Activated gamma-delta T cell treated with Interleukin-2 at 50 U/mL for 16 hours (primary cell): ENCODE measurements at places on chromosomes 16 and 17.
A peak's percentile ranks its signal among the peaks of the same experiment; 100 is the strongest.

DNA sequence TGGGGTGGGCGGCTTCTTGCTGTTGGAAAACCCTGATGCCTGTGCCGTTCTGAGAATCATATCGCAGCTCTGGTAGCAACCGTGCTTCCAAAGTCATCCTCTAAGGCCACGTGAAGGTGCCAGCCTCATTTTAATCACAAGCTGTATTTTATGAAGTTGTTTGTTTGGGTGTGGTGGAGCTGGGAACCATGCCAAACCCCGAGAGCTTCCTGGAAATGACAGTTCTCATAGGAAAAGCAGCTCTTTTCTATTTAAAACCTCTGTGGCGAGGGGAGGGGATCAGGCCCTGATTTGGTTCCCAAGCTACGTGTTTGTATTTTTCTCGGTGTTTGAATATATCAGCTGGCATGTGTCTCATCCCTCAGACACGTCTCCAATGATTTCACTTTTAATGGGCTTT is 21.7 kb downstream of the KNOP1 start:
- DNase-seq = peak; percentile 51

- no peak for DNase-seq
Observed at GRCh38 chr16:18803569-18804462, 2.5 kb upstream of the ARL6IP1 start.

DNA sequence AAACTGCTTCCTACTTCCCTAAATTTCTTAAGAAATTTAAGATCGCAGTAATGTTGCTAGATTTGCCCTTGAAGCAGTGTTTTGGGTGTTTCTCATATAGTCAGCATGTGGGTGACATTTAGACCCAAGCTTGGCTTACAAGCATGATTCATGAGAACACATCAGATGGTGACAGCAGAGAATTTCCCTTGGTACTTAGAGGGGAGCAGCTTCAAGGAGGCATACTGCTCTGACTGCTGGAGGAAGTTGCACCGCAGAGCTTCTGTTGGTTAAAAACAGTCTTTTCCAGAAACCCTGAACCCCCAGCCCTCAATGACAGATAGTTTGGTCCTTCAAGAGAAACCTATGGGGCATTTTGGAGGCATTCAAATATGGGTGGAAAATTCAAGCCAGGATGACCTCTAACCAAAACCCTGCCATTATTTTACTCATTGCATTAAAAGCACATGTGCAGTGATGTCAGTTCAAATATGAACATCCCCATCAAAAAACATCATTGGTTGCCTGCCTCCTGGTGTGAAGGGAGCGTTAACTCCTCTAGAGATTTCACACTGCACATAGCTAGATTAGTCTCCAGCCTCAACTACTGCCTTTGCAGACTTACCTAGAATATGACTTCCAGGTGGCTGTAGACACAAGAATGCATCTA is 201.5 kb upstream of the CACNG5 start:
- DNase-seq = peak; percentile 7

DNA sequence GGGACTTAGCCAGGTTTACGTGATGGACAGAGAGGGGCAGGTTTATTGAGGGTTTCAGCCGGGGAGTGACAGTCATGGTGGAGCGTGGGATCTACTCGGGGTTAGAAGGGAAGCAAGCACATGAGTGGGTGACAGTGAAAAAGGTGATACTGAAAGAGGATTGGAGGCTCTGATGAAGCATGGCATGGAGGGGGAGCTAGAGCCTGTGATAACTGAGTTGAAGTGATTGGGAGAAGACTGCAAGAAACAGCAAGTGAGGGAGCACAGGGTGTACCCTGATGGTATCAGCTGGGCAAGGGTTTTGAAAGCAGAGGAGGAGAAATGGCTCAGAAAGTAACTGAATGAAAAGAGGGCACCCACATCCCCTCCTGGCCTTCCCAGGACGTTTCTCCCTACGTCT is 6.7 kb upstream of the KSR1 start:
- DNase-seq = no peak

- DNase-seq = no peak
Observed at GRCh38 chr17:10512856-10513255, 5.5 kb downstream of the MYH1 start.

DNA sequence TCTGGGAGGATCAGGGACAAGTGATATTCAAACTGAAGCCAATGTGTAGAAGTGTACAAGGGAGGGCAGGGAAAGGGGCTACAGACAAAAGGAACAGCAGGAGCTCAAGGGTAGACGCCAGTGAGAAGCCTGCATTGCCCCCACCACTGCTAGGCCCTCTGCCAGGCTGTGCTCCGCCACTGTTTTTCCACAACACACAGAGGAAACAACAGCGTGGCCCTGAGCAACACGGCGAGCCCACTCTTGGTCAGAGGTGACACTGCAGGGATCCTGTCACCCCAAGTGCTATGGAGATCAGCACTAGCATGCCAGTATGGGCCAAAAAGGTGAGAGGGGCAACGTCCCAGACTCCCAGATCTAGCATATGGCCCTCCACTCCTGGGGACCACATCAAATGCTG is 23.4 kb downstream of the MYO18A start:
- DNase-seq = no peak

GRCh38 chr16:8096211-8096610 is 494.1 kb downstream of the TMEM114 start:
- no peak for DNase-seq
